ENCODE measurements at places on chromosomes 1 and 21.

DNA sequence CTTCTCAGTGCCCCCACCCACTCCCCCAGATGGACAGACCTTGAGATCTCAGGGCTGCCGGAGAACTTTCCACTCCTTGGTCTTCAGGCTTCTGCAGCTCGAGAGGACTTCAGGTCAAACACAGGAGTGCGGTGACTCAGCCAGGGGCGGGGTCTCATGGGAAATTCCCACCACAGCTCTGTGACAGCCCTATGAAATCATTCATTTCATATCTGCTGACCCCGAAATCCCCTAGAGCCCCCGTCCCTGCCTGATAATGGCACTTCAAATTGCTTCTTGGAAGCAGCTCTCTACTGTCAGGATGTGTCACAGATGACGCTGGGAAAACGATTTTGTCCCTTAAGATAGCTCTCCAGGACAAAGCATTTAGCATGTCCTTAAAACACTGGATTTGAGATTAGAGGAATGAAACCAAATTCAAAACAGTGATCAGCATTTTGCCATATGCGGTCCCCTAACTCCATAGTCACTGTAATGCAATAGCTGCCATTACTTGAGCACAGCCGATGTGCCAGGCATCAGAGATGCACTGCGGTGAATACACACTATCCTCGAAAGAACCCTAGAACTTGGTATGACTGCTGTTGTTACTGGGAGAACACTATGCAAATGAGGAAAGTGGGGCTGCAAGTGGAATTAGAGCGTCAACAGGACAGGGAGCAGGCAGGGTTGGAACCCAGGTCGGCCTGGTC, at the start of gene TNFRSF9:
Gene TNFRSF9 (minus strand): TSS at position 95 of the 692 bp plus-strand sequence. CDS start 845 bp downstream, outside the sequence.
- no peak for DNase-seq

DNA sequence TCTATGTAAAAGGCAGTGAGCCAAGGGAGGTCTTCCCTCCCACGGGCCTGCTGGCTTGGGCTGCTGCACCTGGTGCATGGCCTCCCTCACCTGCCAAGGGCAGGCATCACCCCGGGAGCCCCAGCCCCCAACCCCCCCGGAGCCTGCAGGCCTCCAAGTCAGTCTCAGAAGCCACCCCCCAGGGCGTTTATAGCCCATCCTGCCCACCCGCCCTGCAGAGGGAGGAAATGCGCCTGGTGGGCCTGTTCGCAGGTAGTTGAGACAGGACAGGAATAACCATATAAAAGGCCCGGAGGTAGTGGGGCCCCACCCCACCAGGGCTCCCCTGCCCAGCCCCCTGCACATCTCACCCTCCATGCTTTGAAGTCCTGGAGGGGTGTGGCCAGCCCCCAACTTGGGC, 18.2 kb upstream of the ARF1 start:
- no peak for DNase-seq

GRCh38 chr1:63512584-63512983, 10.4 kb downstream of the ITGB3BP start:
- no peak for DNase-seq

DNA sequence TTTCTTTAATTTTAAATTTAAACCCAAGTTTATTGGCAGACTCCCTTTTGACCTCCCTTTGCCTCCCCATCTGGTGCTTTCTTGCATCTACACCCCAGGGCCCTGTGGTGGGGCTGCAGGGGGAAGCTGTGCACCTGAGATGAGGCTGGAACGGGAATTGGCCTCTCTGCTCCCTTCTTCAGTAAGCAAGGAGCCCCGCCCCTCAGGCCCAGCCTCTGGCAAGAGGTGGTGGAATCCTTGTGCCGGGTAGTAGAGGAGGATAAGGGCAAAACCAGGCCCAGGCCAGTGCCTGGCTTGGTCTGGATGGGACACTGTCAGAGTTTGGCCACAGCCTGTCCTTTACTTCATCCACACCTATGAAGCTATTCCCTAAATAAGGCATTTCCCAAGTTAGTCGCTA, 25.1 kb downstream of the ATP8B2 start:
- no peak for DNase-seq

DNA sequence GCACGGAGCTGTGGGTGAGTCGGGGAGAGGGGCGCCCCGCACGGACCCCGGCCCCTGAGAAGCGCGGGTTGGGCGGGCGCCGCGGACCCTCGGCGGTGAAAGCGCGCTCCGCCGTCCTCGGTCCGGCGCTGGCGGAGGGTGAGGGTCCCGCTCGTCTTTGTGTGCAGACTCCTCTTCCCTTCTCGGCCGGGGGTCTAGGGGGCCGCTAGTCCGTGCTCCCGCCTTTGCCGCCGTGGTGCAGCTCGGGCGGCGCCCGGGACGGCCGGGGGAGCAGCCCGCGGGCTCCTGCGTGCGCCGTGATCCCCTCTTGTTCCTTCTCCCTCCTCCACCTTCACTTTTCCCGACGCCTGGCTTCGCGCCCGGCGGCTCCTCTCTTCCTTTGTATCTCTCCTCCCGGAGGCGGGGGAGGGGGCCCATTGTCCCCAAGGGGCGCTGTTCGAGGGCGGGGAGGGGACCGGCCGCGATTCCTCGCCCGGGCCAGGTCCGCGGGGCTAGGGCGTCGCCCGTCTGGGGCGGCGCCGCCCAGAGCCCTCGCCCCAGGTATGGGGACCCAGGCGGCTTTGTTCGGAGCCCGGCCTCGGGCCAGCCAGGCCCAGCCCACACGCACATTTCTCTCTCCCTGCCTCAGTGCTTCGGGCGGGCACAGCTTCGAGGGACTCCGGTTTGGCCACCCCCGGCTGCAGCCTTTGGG, 519 bp downstream of the FNBP1L start:
- peak; percentile 21 for DNase-seq

GRCh38 chr1:68121536-68121935, 71.1 kb upstream of the DIRAS3 start:
- DNase-seq: no peak

- DNase-seq: no peak
These were observed 2.0 kb downstream of the RPRD2 start for GRCh38 chr1:150365941-150366340.

DNA sequence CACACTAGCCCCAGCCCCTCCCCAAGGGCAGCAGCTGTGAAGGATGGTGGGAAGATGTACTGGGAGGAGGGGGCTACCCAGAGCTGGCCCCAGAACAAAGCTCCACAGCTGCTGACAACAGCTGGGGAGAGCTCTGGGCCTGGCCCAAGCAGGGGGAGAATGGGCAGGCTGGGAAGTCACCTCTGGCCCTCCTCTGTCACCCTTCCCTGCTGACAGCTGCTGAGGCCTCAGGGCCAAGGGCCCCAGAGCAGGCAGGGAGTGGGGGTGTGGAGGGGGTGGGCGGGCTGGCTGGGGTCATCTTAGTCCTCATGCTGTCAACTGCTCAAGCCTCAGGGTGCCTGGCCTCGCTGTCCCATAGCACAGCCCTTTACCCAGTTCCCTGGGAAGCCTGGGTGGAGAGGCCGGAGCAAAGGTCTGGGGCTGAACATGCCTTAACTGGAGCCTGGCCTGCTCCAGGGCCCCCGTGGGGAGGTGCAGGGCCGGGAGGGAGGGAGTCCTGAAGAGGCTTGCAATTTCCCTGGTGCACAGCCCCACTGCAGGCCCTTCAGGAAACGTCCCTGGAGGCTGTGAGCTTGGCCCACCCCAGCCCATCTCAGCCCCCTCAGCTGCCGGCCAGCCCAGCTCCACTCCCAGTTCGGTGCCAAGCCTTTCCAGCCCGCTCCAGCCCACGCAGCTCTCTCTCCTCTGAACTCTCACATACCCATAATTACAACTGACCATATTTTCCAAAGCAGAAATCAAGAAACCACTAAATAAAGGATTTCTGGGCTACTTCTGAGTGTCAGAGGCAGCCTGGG, 25.7 kb downstream of the HSPG2 start:
- DNase-seq: no peak

DNA sequence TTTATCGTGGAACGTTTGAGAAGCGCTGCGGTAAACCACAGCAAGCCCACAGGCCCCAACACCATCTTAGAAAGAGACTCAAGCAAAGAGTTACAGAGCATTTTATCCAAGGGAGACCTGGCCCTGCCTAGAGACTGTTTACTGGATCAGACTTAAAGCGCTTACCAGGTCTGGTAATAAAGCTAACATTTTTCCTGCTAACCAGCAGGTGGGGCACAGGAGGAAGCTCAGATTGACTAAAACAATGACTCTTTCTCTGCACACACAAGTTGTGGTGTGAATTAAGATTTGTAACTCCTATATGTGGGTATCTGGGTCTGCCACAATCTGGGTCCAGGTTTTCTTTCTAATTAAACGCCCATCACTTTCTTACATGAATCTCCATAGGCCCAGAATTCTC, 136.5 kb upstream of the ETS2 start:
- DNase-seq: peak; percentile 21
